CD4-positive, alpha-beta T cell treated with Interleukin-2 at 100 ng/mL for 4 hours (primary cell): ENCODE measurements at places on chromosomes 1 and 21.

- DNase-seq: no peak
These were observed 32.8 kb downstream of the ELK4 start for GRCh38 chr1:205598841-205599668.

- no peak for DNase-seq
These were observed at the start of gene ACOT11 for GRCh38 chr1:54547601-54548388. Gene ACOT11, plus strand, starts transcription at chr1:54548228. Its CDS starts 82 bp downstream, at chr1:54548310.

- DNase-seq: no peak
These were observed 49.3 kb downstream of the DENND1B start for GRCh38 chr1:197725976-197726375.

DNA sequence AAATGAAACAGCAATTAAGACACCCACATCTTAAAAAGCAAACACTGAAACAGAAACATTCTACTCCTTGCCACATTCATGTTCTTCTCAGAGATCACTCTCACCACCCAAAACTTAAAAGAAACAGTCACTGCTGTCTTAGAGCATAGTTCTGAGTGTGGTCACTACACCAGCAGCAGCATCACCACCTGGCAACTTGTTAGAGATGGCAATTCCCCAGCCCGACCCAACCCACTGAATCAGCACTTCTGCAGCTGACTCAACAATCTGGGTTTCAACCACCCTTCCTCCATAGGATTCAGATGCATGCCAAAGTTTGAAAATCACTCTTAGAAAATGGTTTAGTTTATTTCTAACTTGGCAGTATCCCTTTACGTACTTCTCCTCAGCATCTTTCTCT, 126.1 kb downstream of the CDC42BPA start:
- DNase-seq: no peak

DNA sequence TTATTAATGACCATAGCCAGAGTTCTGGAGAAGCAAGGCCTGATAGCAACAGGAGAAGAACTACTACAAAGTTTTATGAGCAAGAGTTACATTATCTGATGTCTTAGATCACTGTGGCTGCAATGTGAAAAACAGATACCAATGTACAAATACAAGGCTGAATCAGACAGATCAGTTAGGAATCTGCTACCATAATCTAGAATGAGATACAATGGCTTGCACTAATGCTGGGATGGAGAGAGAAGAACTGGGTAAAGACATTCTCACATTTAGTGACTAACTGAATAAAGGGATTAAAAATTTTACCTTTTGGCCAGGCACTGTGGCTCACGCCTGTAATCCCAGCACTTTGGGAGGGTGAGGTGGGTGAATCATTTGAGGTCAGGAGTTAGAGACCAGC, 41.3 kb downstream of the ARID4B start:
- DNase-seq: peak; percentile 19

DNA sequence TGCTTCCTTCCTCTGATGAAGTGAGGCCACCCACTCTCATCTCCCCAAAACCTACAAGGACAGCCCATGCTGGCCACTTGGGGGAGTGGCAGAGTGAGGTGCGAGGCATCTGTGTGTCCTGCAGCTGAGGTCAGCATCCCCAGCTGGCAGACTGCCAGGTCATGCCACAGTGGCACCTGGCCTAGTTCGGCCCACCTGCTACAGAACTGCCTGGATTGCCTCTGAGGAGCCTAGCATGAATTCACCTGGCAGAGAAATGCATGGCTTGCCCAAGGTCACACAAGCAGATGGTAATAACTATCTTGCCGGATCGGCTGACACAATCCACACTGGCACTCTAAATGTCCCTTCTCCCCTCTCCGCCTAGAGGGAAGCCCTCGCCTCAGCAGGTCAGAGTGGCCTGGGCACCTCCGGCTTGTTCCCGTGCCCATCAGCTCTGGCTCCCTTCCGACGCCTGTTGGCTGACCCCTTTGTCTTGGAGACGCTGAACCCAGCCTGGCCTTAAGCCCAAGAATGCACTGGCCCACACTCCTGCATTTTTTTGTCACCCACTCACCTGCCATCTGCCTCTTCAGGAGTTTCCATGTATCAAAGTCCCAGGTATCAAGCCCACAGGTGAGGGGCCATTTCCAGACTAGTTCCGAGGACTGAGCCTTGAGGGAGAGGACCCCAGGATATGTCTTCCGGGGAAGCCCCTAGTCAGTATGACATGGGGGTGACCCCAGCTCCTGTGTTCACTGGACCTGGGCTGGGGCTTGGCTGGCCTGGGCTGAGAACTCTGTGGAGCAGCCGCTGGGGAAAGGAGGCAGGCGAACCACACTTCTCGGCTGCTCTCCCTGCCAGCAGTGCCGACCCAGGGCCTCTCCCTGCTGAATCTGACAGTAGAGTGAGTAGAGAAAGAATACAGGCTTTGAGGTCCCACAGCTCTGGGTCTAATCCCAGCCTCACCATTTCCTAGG, 21.7 kb downstream of the ECE1 start:
- DNase-seq: no peak

DNA sequence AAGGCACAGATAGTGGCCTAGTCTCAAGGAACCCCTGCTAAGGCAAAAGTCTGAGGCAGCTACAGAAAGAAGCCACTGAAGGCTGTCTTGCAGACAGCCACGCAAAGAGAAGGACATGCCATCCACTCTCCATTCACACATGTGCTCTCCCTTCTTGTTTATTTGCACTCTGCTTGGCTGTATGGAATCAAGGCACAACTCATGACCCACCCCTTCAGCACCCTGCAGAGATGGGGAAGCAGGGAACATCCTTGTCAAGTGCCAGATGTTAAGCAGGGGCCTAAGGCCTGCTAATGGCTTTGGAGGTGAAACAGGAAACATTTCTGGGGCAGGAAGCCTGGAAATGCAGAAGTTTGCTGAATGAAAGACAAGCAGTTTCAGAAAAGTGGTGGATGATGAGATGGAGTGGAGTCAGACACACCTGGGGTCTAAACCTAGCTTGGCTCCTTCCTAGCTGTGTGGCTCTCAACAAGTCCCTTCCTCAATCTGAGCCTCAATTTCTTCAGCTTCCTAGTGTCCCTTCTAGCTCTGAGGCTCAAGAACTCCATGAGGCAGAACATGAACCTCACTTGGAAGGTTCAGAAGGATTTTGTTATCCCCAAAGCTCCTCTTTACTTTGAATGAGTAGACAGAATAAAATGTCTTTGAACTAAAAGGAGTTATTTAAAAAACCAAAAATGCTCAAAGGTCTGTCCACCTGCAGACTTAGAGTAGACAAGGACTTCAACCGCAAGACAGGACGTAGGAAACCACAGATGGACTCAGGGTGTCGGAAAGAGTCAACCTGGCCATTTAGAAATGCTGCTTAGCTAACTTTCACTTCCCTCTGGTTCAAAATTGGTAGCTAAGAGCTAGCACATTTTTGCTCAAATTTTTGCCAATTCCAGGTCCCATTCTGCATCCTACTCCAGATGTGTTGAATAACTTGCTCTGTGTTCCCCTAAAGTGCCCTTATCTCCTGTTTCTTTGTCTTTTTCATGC, 283.1 kb downstream of the PLPP3 start:
- no peak for DNase-seq

- DNase-seq: no peak
These were observed 27.4 kb downstream of the SNRPE start for GRCh38 chr1:203888807-203889251.

DNA sequence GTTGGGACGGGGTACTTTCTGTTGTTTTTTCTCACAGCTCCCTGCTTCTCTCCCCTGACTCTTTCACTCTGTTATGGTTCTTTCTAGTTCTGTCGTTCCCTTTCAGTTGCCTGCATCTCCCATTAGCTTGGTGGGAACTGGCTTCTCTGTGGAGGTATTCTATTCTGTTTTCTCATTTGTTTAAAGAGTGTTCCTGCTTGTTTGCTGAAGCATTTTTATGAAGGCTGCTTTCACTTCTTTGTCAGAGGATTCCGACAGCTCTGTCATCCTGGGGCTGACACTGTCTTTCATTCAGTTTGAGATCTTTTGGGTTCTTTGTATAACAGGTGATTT, 96.0 kb upstream of the COL6A1 start:
- DNase-seq: no peak

- DNase-seq: no peak
These were observed 3.2 kb upstream of the PROX1 start for GRCh38 chr1:213984387-213985208.

DNA sequence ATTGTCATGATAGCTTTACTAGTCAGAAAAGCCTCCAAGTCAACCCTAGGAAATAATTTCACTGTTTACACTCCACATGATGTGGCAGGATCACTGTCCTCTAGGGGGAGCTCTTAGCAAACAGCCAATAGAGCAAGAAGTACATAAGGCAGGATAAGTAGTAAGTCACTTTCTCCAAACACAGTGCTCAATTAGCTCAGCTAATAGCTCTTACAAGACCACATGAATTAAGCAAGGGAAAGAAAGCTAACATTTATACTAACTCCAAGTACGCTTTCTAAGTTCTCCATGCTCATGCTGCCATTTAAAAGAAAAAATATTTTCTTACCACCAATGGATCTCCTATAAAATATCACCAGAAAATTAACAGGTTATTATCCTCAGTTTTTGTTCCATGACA, 66.9 kb upstream of the LRIF1 start:
- DNase-seq: peak; percentile 78

DNA sequence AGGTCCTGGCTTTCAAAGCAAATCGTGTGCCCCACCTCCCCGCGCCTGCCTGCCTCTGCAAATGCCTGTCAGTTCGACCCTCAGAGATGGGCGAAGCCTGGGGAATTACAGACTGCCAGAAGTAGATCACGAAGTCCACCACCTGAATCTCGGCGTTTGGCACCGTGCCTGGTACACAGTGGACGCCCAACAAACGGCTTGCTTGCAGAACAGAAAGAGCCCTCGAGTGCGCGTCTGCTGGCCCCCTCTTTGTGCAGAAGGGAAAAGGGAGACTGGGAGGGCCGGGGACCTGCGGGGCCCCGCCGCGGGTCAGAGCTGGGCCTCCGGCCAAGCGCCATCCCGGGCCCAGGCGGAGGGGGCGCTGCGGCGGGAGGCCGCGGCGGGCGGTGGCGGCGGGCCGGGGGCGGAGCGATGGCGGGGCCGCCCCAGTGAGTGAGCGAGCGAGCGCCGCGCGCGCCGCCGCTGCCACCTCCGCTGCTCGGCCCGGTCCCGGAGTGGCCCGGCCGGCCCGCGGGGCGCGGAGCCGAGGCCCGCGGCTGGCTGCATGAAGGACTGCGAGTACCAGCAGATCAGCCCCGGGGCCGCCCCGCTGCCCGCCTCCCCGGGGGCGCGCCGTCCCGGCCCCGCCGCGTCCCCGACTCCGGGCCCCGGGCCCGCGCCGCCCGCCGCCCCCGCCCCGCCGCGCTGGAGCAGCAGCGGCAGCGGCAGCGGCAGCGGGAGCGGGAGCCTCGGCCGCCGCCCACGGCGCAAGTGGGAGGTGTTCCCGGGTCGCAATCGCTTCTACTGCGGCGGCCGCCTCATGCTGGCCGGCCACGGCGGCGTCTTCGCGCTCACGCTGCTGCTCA, at the start of gene ZDHHC18:
ZDHHC18 (plus strand) TSS at position 428 of the 845 bp plus-strand sequence; CDS start at position 545, 117 bp downstream.
- DNase-seq: peak; percentile 69

GRCh38 chr1:100322436-100323211, 29.7 kb upstream of the CDC14A start:
- no peak for DNase-seq

GRCh38 chr1:10682108-10682445, 114.4 kb downstream of the CASZ1 start:
- DNase-seq: no peak

GRCh38 chr1:227489572-227489971, 73.8 kb upstream of the ZNF678 start:
- no peak for DNase-seq

DNA sequence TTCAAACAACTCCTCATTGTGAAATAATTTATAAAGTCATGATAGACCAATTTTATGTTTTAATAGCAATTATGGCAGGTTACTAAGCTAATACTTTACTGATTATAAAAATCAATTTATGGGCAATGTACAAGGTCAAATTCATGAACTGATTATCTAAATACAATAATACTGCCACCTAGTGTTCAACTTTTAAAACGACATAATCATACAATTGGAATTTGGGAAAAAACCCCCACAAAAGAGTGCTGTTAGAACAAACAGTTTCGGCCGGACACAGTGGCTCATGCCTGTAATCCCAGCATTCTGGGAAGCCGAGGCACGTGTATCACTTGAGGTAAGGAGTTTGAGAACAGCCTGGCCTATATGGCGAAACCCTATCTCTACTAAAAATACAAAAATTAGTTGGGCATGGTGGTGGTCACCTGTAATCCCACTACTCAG, 14.0 kb downstream of the GTF2B start:
- peak; percentile 25 for DNase-seq

DNA sequence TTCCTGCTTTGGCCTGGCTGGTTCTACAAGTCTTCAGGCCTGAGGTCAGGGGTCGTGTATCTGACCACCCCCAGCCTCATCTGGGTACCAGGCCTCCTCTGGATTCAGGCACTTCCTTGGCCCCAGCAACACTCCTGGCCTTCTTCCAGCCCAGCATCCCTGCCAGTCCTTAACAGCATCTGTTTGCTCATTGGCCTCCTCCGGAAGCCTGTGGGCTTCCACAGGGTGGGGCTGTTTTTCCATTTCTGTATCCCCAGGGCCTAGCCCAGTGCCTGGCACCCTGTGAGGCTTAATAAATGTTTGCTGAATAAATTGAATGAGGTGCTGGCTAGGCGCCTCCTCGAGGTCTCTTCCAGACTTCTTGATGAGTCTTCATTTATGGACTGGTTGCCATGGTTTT, 21.5 kb upstream of the GPR37L1 start:
- no peak for DNase-seq

DNA sequence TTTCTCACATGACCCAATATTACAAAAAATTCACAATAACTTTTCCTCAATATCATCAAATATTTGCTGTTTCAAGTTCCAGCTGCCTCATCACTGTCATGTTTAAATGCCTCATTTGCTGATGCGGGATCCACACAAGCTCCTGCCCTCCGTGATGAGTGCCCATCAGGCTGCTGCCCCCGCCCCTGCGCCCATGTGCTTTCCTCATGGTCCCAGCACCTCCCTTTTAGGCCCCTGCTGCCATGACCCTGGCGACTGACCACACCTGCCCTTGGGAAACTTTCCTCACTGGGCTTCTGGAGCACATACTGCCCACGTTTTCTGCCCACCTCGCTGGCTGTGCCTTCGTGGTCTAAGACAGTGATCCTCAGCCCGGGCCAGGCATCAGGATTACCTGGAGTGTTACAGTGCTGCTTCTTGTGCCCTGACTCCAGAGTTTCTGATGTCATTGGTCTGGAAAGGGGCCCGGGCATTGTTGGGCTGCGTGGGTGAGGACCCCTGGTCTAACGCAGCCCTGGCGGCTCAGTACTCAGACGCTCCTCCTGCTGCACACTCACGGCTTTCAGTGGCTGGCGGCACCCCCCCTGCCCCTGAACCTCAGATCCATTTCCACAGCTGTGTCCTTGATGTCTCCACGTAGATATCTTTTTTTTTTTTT, 20.5 kb downstream of the PLEKHM2 start:
- DNase-seq: no peak

DNA sequence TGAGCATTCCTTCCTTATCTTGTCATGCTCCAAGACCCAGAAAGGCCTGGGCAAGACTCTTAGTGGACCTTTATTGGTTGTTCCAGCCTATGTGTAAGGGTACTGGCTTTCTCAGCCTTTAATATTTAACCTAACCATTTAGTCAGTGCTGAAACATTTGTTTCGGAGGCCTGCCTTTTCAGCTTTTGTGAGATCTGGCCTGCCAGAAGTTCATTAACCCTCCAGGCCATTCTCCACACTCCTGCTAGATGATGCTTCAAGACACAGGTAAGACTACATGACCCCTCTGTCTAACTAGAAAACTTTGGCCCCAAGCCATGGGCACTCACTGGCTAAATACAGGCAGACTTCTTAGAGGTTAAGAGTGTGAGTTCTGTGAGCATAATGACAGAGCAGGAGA, 138.4 kb upstream of the ZP4 start:
- no peak for DNase-seq

- DNase-seq: peak; percentile 60
These were observed 45.5 kb downstream of the RABGAP1L start for GRCh38 chr1:174204697-174205308.

- no peak for DNase-seq
These were observed 3.1 kb downstream of the CNIH3 start for GRCh38 chr1:224619209-224619608.
